ENCODE measurements at places on chromosomes 11 and 22. TPM values are rescaled to one million over a fixed set of nuclear protein-coding genes. Genes with fewer than 3 reads are reported as not detected.

GRCh38 chr22:50700387-50701075 is 27.9 kb downstream of the SHANK3 start:
- H3K27me3 ChIP-seq, result no peaks in the 10 kb centered on the region
- H3K27ac ChIP-seq, result no peak overlapping the region
- no peak for DNase-seq
- H3K4me3 ChIP-seq, result no peak overlapping the region
- no peaks in the 10 kb centered on the region for H3K36me3 ChIP-seq

Gene MYBPC3
- total RNA-seq, result not detected

DNA sequence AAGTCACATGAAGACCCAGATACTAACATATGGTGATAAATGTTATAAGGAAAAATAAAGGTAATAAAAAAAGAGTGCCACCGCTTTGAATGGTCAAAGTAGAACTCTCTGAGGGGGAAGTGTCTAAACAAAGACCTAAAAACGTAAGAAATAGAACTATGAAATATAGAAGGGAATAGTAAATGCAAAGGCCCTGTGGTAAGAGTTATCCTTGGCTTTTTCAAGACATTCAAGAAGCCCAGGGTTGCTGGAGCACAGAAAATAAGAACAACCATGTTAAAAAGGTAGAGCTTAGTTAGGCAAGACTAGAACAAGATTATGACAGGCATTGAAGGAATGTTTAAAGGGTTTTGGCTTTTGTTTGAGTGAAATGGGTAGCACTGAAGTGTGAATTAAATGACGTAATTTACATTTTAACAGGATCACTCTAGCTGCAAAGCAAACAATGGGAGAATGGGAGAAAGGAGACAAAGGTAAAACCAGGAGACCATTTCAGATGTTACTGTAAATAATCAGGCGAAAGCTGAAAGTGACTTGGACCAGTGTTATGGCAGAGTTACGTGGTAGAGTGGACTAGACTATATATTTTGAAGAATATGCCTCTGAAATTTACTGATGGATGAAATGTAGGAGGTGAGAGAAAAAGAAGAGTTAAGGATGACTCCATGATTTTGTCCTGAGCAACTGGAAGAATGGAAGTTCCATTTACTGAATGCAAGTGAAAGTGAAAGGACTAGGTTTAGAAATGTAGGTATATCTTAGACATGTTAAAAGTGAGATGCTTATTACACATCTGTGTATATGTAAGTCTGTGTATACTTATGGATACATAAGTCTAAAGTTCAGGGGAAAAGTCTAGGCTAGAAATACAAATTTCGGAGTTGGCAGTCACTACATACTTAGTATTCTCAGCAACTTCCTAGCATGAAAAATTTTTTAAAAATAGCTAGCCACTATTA is 28.5 kb downstream of the BTBD10 start:
- no peaks in the 10 kb centered on the region for H3K27me3 ChIP-seq
- no peak overlapping the region for H3K27ac ChIP-seq
- H3K4me3 ChIP-seq, result no peak overlapping the region
- no peak for DNase-seq
- no peaks in the 10 kb centered on the region for H3K4me1 ChIP-seq
- no peaks in the 10 kb centered on the region for H3K36me3 ChIP-seq

Gene OR51B5
- total RNA-seq, result not detected

DNA sequence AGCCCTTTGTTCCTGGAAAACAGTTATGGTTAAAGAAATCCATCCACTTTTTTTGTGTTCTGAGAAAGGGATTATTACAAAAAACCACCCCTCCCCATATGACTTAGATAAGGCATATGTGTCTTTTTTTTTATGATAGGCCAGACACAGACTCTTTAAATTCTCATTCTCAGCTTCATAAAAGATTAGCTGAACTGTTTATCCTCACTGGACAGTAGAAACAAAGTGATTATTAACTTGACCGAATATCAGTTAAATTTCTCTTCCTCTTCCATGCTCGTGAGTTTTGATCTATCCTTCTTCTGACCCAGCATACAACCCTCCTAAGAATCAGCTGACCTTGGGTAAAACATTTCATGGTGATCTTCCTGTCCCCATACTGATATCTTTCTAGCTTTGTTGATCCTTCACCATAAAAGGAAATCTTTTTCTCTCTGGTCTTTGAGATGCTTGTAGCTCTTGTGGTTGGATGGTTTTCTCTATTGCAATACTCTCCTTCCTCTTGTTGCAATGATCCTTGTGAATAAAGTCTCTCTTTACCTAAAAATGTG is 26.2 kb downstream of the OR2AG2 start:
- H3K27me3 ChIP-seq, result peaks cover 19% of the 10 kb centered on the region
- no peak overlapping the region for H3K27ac ChIP-seq
- no peaks in the 10 kb centered on the region for H3K36me3 ChIP-seq
- no peak overlapping the region for H3K4me3 ChIP-seq
- DNase-seq, result no peak
- no peaks in the 10 kb centered on the region for H3K4me1 ChIP-seq

Gene MRGPRX3
- not detected for total RNA-seq
